Thoracic aorta endothelial cell (primary cell): ENCODE measurements at places on chromosomes 5 and 9. TPM values are rescaled to one million over a fixed set of nuclear protein-coding genes. Genes with fewer than 3 reads are reported as not detected.

Gene CDC20B
- total RNA-seq, result 0.13 and 0.22 TPM in 2 replicates

Gene LRRC19
- total RNA-seq, result not detected in 2 replicates

Gene TRIM36
- 0.43 and 1.5 TPM in 2 replicates for total RNA-seq

Gene ASPN
- under 0.01 TPM in 1 of 2 replicates, not detected in the other for total RNA-seq

Gene LCN15
- total RNA-seq, result not detected in 2 replicates

Gene SPATA31A3
- total RNA-seq, result not detected in 2 replicates

Gene NAIP
- total RNA-seq, result 5.2 and 11.8 TPM in 2 replicates

Gene WWC1
- 0.27 and 0.72 TPM in 2 replicates for total RNA-seq

Gene RC3H2
- total RNA-seq, result 77.5 and 85.1 TPM in 2 replicates
